ENCODE measurements at places on chromosomes 5 and 9.

- DNase-seq = no peak
Measured at GRCh38 chr5:137741718-137742117, 5.8 kb upstream of the KLHL3 start.

DNA sequence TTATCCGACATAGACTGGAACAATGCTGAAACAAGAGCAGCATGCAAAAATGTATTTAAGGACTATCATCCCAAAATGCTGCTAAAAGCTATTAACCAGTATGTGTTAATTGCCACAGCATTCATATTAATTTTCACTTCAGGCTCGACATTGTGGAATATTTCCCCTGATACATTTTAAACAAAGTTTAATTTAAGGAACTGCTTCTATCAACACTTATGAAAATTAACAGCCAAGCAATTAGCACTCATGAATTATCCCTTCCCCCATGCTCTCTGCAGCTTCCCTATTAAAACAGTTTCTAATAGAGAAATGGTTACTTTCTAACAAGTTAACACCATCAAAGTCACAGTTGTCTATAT lies 54.8 kb downstream of the MAPKAP1 start:
- no peak for DNase-seq

DNA sequence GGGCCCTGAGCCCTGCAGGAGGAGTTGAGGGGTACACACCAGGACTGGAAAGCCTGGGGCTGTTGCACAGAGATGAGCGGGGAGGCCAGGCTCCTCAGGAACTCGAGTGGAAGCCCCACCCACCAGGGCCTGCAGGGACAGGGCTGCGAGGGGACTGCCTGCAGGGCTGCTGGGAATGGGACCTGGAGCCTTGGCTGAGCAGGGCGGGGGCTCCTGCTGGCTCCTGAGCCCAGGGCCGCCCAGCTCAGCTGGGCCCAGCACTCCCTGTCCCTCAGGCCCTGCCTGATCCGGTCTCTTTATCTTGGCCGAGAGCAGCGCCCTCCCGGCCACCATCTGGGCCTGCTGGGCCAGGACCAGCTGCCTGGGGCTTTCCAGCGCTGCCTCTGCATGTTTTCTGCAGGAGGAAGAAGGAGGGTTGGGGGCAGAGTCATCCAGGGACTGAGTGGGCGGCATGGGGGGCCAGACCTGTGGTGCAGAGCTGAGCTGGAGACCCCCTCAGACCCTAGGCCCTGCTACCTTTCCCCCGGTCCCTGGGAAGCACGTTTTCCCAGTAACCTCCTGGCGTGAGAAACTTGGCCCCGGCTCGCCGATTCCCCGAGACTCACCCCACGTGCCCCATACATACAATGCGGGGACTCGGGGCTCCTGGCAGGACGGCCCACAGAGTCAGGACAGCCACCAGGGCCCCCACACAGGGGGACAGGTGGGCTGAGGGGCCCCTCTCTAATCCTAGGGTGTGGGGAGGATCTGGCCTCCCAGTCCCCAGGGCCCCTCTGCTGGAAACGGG lies 9.4 kb downstream of the LCN12 start:
- DNase-seq = no peak

- no peak for DNase-seq
Measured at GRCh38 chr5:79256563-79256962, 20.6 kb downstream of the JMY start.

DNA sequence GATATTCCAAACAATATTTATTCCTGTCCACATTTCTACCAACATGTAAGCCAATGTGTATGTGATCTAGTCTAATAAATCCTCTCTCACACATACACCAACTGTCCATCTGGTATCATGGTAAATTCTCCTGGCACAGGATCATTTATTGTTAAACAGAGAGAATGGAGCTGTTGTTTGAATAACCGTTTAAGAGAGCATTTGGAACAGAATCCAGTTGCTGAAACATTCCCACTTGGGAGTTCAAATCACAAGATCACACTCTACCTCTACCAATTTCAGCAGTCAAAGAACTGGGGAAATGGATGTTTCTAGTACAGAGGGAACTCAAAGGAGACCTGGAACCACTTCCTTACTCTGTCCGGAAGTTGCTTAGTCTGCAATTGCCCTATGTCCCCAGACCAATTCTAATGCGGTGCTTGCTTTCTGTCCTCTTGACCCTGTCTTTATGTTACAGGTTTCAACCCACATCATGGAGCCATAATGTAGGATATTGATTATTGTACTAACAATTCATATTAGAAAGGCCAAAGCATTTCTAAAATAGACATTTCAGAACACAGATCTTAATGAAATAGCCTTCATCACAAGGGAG lies 488.4 kb downstream of the SEMA5A start:
- DNase-seq = no peak

DNA sequence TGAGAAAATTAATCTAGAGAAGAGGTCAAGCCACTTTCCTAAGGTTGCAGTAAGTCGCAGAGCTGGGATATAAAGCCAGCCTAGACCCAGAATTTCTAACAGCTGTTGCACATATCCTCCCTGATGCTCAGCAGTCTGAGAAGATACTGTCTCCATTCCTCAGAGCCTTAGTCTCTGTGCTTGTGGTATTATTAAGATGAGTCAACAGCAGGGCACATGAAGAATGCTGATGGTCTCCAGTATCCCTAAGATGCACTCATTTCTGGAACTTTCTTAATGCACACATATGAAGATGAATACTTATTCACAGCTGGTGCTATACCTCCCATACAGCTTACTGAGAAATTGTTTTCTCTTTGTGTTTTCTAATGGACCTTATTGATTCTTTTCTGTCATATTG lies 32.5 kb downstream of the SGCD start:
- DNase-seq = no peak

DNA sequence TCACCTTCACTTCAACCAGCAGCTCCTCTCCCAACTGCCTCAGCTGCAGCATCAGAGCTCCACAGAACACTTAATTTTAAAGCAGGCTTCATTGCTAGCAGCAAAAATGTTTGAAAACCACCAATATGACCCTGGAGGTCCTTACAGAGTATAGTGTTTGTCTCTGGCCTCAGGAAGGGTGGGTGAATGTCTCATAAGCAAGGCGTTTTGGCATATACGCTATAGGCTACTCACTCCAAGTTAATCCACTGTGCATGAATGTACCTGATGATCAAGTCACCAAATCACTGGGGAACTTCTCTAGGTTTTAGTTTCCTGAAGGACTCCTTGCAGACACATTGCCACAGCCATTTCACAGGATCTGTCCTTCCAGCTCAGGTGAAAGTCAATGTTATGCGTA lies 125.3 kb downstream of the GABBR2 start:
- no peak for DNase-seq

- DNase-seq = no peak
Measured at GRCh38 chr9:114401344-114401743, 13.6 kb upstream of the AKNA start.

DNA sequence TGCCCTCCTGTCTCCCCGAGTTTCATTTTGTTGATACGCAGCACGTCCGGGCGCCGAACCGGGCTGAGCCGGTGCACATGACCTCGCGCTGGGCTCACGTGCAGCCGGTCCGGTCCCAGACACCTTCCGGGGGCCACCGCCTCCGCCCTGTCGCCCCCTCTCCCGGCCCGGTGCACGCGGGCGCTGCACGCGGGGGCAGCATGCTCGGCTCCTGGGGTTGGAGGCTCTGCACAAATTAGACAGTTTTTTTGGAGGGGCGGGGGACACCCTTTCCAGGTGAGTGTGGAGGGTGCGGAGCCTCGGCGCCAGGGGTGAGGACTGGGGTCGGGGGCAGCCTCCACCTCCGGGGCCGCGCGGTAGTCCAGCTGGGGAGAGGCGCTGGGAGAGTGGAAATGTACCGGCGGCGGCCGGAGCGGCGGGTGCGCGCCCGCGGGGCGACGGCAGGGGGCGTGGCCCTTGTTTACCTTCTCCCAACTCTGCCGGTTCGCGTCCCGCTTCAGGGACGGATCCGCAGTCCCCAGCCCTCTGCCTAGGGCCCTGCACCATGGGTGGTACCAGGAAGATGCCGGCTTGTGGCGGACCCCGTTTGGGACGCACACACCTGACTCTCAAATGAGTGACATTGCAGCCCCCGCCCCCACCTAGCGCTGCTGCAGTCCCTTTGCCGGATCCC lies 1.1 kb downstream of the JADE2 start:
- DNase-seq = peak; percentile 83

- no peak for DNase-seq
Measured at GRCh38 chr9:37201581-37201980, 81.2 kb downstream of the ZCCHC7 start.

- DNase-seq = no peak
Measured at GRCh38 chr5:142727735-142728047, 41.8 kb upstream of the FGF1 start.

GRCh38 chr5:136682986-136683385 lies 317.6 kb upstream of the TRPC7 start:
- DNase-seq = no peak

DNA sequence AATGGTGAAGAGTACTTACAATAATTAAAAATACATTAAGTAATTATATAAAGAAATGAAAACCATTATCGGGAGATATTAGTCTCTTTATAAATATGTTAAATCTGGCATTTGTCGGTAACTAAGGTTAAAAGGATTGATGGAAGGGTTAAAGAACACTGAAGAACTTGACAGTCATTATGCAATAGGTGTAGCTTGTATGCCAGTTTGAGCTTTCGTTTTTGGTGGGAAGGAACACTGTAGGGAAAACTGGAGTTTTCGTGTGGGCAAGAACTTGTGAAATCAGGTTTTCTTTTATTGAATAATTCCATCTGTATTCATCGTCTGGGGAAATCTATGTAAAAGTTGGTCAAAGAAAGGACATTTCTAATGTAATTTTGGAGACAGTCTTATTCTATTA lies 142.3 kb downstream of the DMRTA1 start:
- DNase-seq = no peak

DNA sequence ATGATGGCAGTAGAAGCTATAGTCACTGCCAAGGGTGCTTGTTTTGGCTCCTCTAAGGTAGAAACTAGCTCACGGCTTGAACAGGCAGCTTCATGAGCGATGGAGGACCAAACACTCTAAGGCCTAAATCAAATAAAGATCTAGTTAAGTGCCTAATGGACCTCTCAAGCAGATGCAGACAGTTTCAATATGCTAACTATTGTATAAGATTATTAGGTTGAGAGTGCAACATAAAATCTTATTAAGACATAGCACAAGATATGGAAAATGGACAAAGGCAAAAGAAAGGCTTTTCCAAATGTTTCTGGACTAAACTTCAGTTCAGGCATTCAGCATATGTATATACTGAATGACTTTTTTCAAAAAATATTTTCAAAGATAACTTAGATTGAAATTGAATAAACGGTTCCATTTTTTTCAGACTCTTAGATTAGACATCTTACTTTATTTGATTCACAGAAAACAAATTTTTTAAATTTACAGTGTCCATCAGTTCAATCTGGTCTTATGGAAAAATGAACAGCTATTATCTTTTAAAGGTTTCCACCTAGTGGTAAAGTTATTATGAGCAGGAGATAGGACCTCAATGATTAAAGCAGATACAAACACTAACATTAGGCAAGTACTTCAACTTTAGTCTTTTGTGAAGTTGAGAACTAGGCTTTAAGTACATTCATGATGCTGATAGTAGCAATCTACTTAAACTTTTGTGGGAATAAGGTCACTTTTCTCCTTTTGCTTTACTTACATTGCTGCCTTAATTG lies 1167.7 kb downstream of the MAT2B start:
- DNase-seq = no peak

DNA sequence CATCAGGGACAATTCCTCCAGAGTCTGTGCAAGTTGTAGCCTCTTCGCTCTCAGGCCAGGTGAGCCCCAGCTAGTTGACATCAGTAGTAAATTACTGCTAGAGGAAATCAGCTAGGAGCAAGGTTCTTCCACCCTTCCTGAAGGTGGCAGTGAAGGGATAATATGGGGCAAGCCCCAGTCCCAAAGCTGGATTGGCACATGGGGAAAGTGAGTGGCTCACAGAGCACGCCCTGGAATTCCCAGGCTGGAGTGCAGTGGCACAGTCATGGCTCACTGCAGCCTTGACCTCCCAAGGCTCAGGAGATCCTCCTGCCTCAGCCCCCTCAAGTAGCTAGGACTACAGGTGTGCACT lies 82.1 kb downstream of the CYFIP2 start:
- no peak for DNase-seq

GRCh38 chr9:114364134-114365041 lies 23.4 kb downstream of the AKNA start:
- DNase-seq = no peak

- DNase-seq = no peak
Measured at GRCh38 chr9:113617550-113617949, 154.0 kb downstream of the RGS3 start.

GRCh38 chr5:83281658-83282057 lies 189.9 kb upstream of the VCAN start:
- no peak for DNase-seq

DNA sequence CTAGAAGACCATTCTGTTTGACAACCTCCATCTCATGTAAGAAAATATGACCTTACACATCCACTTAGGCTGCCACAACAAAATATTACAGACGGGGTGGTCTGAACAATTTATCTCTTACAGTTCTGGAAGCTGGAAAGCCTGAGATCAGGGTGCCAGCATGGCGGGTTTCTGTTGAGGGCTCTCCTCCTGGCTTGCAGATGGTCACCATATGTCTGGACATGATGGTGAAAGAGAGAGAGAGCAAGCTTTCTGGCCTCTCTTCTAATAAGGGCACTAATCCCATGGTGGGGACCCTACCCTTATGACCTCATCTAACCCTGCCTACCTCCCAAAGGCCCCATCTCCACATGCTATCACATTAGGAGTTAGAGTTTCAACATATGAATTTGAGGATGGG lies 66.0 kb downstream of the AMBP start:
- DNase-seq = no peak

DNA sequence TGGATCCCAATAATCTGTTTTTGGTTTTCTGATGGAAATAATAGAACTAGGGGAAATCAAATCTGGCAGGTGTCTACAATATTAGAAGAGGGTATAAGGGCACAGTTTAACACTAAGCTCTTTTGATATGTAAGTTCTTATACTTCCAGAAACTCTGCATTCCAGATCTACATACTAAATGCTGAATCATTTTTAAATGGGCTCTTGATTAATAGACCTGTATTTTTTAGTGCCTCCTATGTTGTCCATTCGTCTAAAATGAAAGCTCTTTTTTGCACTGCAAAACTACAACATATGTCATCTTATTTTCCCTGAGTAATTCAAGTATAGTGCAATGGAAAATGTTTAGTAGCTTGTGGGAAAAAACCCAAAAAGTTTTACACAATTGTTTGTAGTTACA lies 44.2 kb downstream of the NR6A1 start:
- DNase-seq = no peak

GRCh38 chr9:120892748-120893610 lies 16.0 kb upstream of the PHF19 start:
- no peak for DNase-seq

DNA sequence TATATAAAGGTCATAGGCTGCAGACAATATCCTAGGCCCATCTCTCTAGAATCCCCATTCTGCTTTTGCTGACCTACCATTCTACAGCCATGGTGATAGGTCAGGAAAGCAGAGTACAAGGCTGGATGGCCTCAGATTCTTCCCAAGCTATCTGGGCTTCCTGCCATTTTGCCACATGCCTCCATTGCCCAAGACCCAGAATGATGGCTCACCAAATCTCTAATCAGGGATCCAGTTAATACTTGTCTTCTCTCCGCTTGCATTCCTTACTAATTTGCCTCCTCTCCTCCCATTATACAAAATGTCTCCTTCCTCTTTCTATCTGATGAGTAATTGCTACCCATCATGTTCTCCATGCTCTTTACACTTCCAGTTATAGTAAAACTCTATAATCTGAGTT lies 22.7 kb upstream of the NDUFS4 start:
- no peak for DNase-seq

Measured in body of pancreas (tissue), 4 donors.